ENCODE measurements at places on chromosomes 5 and 9.
A peak's percentile ranks its signal among the peaks of the same experiment; 100 is the strongest.

DNA sequence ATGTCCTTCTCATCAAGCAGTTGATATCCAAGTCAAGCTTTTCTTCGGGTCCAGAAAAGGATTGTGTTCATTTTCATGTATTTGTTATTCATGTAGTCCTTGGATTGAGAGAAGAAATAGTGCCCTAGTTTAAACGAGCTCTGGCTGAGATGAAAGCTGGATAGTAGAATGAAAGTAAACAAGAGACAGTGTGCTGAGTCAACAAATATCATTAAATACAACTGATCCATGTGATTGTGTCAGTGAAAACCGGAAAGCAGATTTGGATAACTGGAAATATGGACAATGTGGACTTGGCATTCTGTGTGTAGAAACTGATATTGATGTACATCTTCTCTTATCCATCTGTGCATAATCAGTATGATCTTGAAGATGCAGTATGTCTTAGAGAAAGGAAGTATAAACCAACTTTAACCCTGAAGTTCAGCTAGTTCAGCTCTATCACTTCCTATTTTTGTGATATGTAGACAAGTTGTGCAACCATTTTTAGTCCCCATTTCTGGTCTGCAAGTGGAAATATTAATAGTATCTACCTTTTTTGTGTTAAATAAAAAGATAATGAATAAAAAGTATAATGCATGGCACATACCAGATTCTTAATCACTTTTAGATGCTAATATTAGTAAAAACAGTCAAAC is 4.4 kb downstream of the MUSK start:
- DNase-seq = no peak

GRCh38 chr9:80951675-80952074 is 737.7 kb downstream of the TLE1 start:
- no peak for DNase-seq

DNA sequence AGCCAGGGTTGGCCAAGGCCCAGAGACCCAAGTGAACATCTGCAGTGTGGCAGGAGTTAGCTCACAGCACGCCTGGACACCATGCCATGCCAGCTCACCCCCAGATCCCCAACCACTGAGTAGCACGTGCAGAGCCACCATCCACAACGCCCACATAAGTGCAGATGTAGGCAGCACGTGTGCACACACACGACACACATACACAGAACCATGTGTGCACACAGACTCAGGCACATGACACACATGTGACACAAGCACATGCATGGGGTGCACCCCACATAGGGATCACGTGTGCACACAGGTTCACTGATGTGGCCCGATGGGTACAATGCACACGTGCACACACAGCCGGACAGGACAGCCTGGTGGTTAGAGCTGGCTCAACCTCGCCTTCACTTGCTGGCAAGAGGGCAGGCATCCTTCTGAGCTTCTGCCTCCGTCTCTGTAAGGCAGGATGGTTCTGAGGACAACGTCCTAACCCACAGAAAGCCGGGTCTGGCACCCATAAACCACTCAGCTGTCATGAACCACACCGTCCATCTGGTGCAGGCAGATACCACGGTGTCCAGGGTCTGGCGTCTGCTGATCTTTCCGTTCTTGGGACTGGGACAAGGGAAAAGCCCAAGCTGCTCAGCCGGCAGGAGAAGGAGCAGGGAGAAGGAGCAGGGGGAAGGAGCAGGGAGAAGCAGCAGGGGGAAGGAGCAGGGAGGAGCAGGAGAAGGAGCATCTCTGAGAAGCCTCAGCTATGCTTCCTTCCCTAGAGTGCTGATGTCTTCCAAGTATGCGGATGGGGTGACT is 12.0 kb downstream of the LRRC26 start:
- DNase-seq = no peak

- DNase-seq = peak; percentile 54
Measured at GRCh38 chr5:41856644-41857491, 13.4 kb downstream of the OXCT1 start.

- DNase-seq = no peak
Measured at GRCh38 chr5:172453206-172453985, 929 bp downstream of the SH3PXD2B start.

DNA sequence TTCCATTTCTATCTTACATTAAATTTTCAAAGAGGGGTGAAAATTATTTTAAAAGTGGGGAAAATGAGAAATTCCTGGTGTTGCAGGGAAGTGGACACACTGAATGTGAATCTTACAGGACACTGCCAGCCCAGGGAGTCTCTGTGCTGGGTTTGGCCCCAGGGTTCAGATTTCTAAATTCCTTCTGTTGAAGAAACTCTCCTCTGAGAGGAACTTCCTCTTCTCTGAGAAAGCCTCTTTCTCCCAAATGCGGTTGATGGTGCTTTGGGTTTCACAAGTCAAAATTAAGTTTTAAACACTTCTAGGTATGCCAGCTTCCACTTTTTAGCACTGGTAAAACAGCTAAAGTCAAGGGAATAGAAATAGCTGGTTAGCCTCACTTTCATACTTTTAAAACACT is 317.9 kb upstream of the ITGA1 start:
- no peak for DNase-seq

DNA sequence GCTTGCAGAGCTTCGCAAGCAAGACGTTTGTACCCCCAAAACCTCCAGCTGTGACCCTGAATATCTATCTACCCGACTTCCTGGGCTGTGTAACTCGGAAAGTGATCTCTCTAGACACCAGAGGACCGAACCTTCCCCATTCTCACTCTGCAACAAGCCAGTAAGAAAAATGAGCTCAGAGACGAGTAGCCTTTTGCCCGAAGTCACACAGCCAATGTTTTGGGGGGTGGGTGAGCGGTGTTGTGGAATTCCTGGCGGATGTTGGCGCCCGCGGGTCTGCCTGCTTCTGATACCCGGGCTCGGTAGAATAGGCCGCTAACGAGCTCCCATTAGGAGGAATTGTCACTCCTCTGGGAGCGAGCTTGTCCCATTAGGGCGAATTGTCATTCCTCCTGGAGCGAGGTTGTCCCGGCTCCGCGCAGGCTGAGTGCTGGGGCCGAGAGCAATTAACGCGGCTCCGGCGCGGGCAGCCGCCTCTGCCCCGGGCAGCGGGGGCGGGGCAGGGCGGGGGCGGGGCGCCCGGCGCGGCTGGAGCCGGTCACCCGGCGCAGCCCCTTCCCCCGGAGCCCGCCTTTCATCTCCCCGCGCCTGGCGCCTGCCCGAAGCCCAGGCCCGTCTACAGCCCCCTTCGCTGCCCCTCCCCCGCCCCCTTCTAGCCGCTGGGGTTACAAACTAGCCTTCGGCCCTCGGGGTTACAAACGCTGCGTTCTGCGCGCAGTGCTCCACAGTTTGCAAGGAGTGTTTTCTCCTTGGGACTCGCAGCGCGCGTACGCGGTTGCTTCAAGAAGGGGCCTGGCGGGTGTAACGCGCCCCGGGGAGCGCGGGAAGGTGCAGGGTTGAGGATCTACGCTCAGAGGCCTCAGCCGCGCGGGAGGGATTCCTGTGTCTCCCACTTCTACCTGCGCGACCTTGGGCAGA is 3.5 kb upstream of the MSX2 start:
- DNase-seq = no peak

DNA sequence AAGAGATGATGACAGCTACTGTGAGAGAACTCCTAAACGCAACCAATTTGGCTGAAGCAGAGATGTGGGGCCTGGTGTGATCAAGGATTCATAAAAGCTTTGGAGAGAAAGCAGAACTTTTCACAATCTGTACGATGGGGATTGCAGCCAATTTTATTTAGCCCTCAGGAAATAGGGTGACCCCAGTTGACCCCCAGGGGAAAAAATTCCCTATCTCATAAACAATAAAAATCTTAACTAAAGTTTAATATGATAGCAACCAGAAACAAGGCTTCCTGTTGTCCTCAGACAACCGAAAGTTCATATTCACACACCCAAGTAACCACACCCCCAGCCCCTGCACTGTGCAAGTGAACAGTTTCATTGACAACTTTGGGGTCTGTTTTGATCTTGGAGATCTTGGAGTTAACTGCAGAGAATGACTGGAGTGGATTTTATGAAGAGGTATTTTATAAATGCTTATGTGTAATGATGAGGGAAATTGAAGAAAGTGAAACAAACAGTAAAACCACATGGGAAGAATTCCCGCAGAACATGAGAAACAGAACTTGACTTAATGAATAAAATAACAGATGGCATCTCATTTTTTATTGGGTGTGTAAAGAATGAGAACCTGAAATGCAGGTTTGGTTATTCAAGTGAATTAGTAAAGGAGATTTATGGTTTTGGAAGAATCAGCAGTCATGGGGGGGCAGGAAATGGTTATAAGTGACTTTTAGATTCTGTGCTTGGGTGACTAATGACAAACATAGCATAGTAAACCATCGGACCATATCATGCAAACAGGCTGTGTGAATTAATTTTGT is 94.5 kb downstream of the PDE4D start:
- DNase-seq = no peak

GRCh38 chr5:139340051-139340450 is 1.6 kb upstream of the PAIP2 start:
- DNase-seq = no peak

DNA sequence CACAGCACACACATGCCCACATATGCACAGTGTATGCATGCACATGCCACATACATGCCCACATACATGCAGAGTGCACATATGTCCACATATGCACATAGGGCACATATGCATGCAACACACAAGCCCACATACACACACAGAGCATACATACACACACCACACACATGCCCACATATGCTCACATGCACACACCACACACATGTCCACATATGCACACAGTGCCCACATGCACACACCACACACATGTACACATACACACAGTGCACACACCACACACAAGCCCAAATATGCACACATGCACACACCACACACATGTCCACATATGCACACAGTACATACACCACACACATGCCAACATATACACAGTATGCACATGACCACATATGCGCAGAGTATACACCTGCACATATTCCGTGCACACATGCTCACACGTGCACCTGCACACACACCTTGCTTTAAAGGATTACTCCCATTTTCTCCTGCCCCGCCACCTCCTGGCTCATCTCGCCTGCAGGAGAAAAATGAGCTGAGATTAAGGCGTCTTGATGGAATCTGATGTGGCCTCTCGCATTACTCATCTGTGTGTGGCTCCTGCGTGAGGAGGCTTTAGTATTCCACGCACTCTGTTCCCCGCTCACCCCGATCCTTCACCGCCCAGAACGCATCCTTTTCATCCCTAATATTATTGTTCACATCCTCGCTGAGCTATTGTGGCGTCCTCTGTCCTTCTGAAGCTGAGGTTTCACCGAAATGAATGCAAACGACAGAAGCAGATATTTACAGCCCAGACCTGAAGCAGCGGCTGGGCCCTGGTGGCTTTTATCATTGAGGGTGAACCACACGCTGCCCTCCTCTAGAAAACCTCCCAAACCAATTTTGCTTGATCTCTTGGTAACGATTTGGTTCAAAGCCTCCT is 182.7 kb downstream of the OLFM1 start:
- no peak for DNase-seq

DNA sequence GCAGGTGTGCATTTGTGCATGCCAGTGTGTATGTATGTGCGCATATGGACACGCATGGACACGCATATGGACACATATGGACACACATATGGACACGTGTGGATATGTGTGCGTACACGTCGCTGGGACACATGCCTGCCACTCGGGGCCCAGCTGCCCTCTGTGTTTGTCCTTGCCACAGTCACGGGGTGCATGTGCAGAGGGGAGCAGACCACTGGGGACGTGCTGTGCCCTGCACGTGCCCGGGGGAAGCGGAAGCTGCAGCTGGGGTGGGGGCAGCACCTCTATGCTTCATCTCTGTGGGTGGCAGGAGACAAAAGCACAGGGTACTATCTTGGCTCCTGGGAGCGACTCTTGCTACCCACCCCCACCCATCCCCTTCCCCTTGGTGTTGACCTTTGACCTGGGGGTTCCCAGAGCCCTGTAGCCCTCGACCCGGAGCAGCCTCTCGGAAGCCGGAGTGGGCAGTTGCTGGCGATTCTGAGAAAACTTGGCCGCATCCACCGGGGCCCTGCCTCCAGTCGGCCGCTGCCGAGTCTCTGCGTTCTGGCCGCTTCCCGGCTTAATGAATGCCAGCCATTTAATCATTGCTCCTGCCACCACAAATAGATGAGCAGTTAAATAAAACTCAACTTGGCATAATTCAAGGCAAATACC is 2.4 kb upstream of the SLC6A18 start:
- no peak for DNase-seq

GRCh38 chr5:31952067-31952466 is 222.1 kb downstream of the GOLPH3 start:
- no peak for DNase-seq

- DNase-seq = no peak
Measured at GRCh38 chr5:61599370-61600122, 267.5 kb downstream of the ZSWIM6 start.

GRCh38 chr5:146107901-146108300 is 2.5 kb upstream of the PLAC8L1 start:
- no peak for DNase-seq

DNA sequence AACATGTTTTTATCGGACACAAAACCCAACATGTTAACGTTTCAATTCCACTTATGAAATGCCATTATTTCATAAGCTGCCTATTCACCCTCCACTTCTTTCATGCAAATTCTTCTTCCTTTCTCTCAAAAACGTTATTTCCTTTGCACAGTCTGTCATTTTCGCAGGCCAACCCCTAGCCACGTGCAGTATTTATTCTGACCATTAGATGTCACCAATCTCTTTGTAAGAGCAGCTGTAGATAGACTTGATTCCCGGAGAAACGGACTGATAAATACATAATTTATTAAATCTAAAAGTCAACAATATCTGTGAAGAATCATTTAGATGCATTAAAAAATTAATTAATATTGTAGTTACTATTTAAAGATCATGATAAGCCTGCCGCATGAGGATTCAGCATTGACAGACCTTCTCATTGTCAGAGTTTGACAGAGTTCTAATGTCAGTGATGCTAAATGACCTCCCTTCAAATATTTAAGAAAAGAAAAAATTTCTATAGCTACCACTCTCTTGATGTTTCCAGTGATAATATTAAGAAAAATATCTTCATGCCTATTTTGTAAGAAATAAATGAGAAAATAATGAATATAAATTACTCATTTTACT is 933.6 kb downstream of the CDH12 start:
- no peak for DNase-seq

DNA sequence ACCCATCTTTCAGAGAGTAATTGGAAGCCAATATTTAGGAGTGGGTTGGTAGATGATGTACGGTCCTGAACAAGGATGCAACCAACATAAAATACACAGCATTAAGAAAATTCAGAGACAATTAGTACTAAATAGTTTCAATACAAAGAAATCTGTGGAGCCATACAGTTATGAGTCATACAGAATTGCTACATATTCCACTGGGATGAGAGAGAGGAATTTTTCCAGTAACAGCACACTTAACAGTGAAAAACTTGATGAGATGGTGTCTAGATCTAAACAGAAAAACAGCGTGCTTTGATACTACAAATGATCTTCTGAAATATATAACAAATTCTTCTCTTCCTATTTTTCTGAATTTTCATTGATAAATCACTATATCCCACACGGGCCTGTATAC is 1999.3 kb upstream of the CDH9 start:
- no peak for DNase-seq

DNA sequence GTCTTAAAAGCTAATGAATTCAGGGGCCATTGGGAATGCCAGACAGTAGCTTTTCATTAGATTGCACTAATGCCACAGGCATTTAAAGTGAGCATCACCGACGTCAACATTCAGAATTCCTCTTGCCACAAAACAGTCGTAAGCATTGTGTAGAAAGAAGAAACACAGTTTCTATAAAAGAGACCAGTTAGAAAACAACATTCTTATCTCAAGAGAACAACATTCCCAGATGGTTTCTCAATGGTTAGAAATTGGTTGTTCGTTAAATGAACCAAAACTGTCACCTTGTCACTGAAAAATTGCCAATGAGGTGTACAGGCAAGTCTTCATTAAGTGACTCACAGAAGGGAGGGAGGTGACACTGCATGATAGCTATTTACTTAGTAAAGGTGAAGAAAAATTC is 401.6 kb upstream of the PRR16 start:
- DNase-seq = no peak

Measured in activated gamma-delta T cell treated with Interleukin-2 at 50 U/mL for 16 hours (primary cell).